ENCODE measurements at places on chromosomes 16 and 17. TPM values are rescaled to one million over a fixed set of nuclear protein-coding genes. Genes with fewer than 3 reads are reported as not detected.

- no peak for DNase-seq
- no peaks in the 10 kb centered on the region for H3K4me1 ChIP-seq
- H3K27ac ChIP-seq: no peak overlapping the region
- H3K4me3 ChIP-seq: no peak overlapping the region
Measured at GRCh38 chr16:75679366-75679765, 2.6 kb upstream of the CPHXL2 start.

GRCh38 chr16:19185510-19185851 is 17.4 kb downstream of the SYT17 start:
- no peak for DNase-seq
- no peak overlapping the region for H3K4me3 ChIP-seq
- H3K27me3 ChIP-seq: no peaks in the 10 kb centered on the region
- peaks cover 6% of the 10 kb centered on the region for H3K36me3 ChIP-seq

DNA sequence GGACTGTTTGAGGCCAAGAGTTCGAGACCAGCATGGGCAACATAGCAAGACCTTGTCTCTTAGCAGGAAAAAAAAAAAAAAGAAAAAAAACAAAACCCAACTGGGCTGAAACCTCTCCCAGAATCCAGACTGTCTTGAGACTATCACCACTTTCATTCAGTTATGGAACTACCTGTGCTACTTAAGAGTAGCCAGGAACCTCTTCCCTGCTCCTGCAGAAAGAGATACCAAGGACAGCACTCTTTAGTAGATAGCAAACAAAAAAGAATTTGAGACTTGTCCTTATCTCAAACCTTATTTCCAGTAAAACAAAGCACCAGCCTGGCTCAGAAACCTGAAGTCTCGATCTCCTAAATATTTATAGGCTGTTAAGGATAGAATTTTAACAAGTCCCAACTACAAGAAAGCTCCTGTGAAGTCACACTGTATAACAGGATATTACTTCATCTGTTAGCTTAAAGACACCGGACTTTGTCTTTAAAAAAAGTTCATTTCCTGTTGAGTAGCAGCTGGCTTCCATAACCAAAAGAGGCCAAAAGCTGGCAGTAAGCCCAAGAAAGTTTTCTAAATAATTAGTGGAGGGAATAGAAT is 5.1 kb downstream of the CDR2 start:
- H3K4me1 ChIP-seq: peaks cover 40% of the 10 kb centered on the region
- no peak overlapping the region for H3K4me3 ChIP-seq
- DNase-seq: no peak
- peaks cover 4% of the 10 kb centered on the region for H3K36me3 ChIP-seq
- H3K27me3 ChIP-seq: no peaks in the 10 kb centered on the region

The ALDOC gene
- total RNA-seq: 10.3 TPM

DNA sequence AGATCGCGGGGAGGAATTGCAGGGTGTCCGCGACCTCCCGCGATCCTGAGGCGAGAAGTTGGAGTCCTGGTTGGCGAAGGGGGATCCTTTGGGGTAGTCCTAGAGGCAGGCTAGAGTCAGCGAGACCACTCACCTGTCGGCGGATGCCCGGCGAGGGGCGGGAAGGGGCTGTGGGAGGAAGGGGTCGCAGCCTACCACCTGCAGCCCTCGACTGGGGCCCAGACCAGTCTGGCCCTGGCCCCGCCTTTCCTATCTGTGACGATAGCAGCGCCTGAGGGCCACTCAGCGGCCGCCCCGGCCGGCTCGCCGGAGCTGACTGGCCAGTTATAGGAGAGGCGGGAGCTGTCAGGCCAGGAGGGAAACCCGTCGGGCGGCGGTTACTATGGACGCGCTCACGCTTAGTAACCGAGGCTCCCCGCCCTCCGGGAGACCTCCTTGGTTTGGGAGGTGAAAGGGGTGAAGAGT is at the start of gene TEKT3:
TEKT3 (minus strand) TSS at position 213 of the 465 bp plus-strand sequence. CDS start 10,012 bp downstream, outside the sequence.
- peak within 1 kb of the TSS; percentile 18 for H3K4me3 ChIP-seq
- no peaks in the 10 kb centered on the region for H3K36me3 ChIP-seq
- no peak within 1 kb of the TSS for H3K27ac ChIP-seq
- DNase-seq: peak; percentile 96
- H3K4me1 ChIP-seq: peaks cover 10% of the 10 kb centered on the region
- H3K27me3 ChIP-seq: no peaks in the 10 kb centered on the region

GRCh38 chr16:2969545-2970521 is 685 bp downstream of the PAQR4 start:
- no peaks in the 10 kb centered on the region for H3K27me3 ChIP-seq
- H3K36me3 ChIP-seq: no peaks in the 10 kb centered on the region
- peak overlapping the region; percentile 54 for H3K27ac ChIP-seq
- H3K4me1 ChIP-seq: peaks cover 40% of the 10 kb centered on the region

GRCh38 chr17:80786887-80787286 is 204.8 kb upstream of the CHMP6 start:
- H3K27ac ChIP-seq: no peak overlapping the region
- no peak overlapping the region for H3K4me3 ChIP-seq
- no peak for DNase-seq

DNA sequence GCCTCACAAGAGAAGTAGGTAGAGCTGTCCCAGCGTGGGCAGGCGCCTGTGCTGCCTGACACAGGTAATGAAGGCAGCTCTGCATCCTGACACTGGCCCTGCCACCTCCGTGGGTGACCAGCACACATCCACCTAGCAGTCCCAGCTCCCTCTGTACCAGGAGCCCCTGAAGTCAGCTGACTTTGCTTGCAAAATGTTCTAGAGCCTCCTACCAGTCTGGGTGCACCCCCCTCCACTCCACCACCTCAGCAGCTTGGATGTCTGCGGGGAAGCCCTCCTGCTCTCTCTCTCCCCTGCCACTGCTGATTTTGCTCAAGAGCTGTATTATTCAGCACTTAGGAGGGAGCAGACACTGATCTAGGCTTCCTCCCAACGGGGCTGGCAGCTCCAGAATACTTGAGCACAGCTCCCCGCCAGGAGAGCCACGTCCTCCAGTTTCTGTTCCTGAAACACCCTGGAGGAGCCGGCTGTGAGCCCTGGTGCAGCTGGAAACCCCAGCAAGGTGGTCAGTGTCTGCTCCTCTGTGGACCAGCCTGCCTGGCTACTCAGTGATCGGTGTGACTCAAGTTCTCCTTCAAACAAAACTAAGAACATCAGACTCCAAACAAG is 1.0 kb downstream of the RNF166 start:
- H3K27ac ChIP-seq: peak overlapping the region; percentile 91
- DNase-seq: peak; percentile 10
- H3K36me3 ChIP-seq: no peaks in the 10 kb centered on the region
- H3K4me1 ChIP-seq: peaks cover 70% of the 10 kb centered on the region

The UBTF gene
- 94.3 TPM for total RNA-seq

DNA sequence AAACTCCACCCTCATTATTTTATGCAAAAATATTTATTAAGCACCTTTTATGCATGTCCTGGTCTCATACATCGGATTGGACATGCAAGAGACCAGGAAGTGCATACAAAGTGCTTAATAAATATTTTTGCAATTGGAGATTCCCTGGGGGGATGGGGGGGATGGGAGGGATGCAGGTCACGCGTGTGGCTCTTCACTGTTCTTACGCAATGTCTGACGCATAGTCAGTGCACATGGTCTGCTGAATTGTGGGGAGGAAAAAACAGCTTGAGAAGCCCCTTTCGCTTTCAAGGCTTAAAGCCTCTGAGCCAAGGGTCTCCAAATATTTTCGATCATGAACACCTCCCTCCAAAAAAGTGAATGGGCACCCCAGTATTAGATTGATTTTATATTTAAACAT is 96.7 kb upstream of the XYLT1 start:
- no peak overlapping the region for H3K4me3 ChIP-seq
- no peak for DNase-seq
- no peaks in the 10 kb centered on the region for H3K27me3 ChIP-seq
- H3K36me3 ChIP-seq: no peaks in the 10 kb centered on the region
- no peak overlapping the region for H3K27ac ChIP-seq

DNA sequence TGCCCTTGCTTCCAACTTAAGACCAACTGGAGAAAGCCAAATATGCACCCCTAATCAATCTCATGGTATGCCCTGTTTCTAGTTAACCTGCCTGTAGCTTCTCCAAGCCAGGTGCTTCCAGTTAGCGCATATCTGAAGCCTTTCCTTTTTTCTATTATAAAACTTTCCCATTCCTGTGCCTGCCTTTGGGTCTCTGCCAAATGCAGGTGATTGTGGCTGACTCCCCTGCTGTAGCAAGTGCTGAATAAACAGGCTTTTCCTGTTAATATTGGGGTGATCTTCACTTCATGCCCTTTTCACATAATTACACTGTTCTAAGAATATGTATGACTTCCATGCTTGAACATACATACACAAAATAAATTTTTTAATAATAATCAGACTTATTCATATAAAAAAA is 207.4 kb downstream of the TANC2 start:
- DNase-seq: no peak
- H3K27me3 ChIP-seq: no peaks in the 10 kb centered on the region
- H3K36me3 ChIP-seq: no peaks in the 10 kb centered on the region
- H3K27ac ChIP-seq: no peak overlapping the region
- no peaks in the 10 kb centered on the region for H3K4me1 ChIP-seq

The SYCE1L gene
- not detected for total RNA-seq

- no peak overlapping the region for H3K4me3 ChIP-seq
- DNase-seq: no peak
- no peaks in the 10 kb centered on the region for H3K27me3 ChIP-seq
Measured at GRCh38 chr17:80724775-80725266, 180.2 kb downstream of the RPTOR start.

DNA sequence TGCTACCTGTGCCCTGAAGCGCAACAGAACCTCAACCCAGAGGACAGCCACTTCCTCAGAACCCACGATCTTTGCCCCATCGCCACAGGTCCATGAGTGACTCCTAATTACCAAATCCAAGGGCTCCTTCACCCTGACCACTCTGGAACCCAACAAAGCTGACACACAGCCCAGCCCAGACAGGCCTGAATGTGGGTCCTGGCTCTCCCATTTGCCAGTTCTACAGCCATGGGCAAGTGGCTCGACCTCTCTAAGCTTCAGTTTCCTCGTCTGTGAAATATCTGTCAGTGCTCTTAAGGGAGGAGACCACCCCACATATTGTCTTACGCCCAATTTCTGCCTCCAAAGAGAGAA is 18.0 kb upstream of the ENDOV start:
- H3K27ac ChIP-seq: no peak overlapping the region
- no peak for DNase-seq
